Activated T-cell treated with anti-CD3 and anti-CD28 coated beads, Interleukin-2, amount 50 U/mL, for 48 hours (primary cell): ENCODE measurements at places on chromosomes 7 and 10.

DNA sequence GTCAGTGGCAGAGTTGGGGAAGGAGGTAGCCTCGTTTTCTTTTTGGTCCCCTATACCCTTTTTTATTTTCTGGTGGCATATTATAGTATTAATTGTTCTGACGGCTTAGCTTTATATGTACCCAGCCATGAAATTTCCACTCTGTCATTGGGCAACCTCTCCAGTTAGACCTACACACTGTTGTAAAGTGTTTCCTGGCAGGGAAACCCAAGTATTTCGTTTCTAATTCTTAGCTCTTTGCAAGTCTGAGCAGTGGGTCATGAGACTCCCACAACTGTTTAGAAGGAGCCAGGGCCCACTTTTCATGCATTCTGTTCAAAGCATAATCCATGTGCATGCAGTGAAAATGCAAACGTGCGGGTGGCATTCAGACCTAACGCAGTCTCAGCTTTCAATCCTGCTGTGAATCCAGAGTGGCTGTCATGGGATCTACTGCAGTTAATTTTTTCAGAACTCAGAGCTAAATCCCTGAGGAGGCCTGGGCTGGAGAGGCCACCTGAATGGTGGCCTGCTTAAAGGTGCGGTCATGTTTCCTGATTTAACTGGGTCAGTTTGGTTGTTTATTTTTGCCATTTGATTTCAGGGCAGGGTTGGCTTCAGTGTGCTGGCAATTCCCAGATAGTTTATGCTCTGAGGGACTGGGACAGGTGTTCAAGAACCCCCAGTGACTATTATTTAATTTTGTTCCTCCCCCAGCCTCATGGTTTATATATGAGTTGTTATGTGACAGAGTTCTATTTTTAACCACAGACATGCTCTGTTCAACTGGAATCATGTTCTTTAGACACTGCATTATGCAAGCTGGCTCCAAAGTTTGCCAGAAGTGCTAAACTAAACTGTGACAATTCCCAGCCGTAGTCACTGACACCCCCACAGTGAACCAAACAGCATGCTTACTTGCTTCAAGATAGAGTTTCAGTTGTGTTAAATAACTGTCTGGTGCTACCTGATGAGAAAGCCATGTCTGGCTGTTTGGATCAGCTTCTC lies 27.4 kb upstream of the SYPL1 start:
- no peak for DNase-seq

- DNase-seq: no peak
These were observed 23.2 kb downstream of the POR start for GRCh38 chr7:75937958-75938786.

GRCh38 chr10:33506838-33507661 lies 172.6 kb upstream of the NRP1 start:
- DNase-seq: no peak

DNA sequence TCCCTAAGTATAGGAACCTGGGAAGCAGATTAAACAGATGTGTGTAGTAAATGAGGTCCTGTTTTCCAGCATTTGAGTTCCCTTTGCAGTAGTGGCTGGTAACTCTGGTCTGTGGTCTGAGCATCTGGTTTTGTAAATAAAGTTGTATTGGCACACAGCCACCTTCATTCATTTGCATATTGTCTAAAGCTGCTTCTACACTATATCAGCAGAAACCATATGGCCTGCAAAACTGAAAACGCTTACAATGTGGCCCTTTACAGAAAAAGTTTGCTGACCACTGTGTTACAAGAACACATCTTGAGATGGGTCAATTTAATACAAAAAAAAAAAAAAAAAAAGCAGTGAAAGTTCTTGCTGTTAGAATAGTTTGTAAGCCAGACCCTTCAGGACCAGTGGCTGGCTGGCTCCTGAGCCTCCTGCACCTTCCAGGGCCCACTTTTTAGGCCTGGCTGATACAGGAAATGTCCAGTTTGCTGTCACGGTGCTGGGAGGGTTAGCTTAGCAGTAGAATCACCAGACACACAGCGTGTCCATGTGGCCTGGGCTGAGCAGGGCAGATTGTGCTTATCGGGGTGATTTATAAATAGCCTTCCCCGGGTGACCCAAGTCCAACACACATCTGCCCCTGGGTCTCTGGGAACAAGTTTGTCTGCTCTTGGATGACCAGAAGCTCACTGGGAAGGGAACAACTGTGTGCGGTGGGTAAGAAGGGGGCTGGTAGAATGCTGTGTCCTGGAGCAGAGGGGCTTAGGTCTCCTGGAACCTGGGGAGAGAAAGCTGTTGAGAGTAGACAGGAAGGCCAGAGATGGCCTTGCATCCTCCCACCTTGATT lies 1.4 kb downstream of the C10orf71 start:
- DNase-seq: no peak

GRCh38 chr7:116802746-116803152 lies 59.6 kb upstream of the CAPZA2 start:
- peak; percentile 34 for DNase-seq

- no peak for DNase-seq
These were observed 49.2 kb upstream of the CPN1 start for GRCh38 chr10:100130831-100131230.

GRCh38 chr10:96995851-96996250 lies 163.8 kb downstream of the LCOR start:
- DNase-seq: no peak

DNA sequence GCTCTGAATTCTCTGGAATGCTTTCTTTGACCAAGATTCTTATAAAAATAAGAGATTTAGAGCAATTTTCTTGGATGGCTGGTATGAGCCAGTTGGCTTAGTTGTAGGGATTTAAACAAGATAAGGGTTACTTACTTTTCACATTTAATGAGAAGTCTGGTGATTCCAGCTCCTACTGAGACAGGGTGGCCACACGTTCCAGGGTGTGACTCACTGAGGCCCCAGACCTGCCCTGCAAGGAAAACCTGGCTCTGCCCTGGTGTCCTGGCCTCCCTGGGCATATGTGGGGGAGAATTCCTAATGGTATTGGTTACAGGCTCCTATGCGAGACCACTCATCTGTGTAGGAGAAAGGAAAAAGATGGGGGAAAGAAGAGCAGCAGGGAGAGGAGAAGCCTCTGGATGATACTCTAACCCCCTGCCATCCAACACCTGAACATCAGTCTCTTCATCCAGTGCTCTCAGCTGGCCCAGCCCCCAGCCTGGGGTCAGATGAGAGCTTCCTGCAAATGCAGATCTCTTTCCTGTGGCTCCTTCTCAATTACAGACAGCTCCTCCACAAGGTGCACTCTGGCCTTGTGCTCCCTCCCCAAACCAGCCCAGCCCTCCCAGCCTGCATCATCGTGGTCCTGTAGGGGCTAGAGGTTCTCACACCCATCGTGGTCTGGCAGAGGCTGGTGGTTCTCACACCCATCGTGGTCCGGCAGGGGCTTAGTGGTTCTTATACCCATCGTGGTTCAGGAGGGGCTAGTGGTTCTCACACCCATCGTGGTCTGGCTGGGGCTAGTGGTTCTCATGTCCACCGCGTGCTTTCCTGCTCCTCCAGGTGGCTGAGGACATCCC lies 139.9 kb downstream of the EGFR start:
- no peak for DNase-seq
